ENCODE measurements at places on chromosomes 12 and 14.

- no peak for DNase-seq
Measured at GRCh38 chr12:12020762-12021161, 50.0 kb upstream of the BCL2L14 start.

- DNase-seq: no peak
Measured at GRCh38 chr12:109736552-109737108, 23.0 kb downstream of the FAM222A start.

GRCh38 chr12:12716151-12716792 is 896 bp upstream of the CDKN1B start:
- no peak for DNase-seq

DNA sequence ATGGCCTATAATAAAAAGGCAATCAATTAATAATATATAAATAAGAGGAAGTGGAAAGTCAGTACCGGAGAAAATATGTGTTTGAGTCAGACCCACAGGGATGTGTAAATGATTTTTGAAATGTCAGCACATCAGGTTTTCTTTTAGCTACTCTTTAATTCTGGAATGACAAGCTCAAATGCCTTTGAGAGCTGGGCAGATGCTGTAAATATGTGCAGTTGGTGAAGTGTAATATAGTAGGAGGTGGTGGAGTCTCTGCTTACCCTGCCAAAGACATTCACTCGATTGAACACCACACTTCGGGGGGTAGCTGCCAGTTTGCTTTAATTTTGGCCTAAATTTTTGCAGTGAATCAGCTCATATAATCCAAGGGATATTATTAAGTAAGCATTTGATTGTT is 93.0 kb downstream of the PLEKHA5 start:
- no peak for DNase-seq

DNA sequence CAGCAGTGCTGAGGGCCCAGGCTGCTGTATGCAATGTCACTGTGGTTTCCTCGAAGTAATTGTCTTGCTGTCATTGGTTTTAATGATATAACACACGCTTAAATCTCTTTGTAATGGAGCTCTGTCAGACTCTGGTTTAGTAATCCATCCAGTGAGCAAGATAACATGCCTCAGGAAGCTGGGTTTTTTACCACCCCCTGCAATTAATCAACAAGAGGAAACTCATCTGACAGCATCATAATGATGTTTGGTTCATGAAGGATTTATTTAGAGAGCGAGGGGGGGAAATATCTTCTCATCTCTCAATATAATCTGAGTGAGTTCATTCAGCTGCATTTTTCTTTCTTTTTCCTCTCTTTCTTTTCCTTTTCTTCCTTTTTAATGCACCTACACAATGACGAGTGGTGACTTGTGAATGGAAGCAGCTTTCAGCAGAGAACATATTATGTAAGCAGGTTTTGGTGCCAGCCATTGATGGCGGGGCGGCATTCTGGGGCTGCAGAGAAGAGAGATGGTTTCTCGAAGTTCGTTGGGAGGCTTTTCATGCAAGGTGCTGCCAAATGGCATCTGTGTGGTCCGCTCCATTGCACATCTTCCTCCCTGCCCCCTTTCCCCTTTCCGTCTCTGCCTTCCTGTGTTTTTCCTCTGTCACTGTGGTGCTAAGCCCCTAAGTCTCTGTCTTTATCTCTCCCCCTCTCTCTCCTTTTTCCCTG is 6.7 kb downstream of the RPH3A start:
- no peak for DNase-seq
